ENCODE measurements at places on chromosomes 4 and X.
A peak's percentile ranks its signal among the peaks of the same experiment; 100 is the strongest.

- no peak for DNase-seq
Measured at GRCh38 chr4:7822877-7823276, 116.8 kb downstream of the AFAP1 start.

GRCh38 chrX:153775293-153776119, 5.3 kb upstream of the SRPK3 start:
- DNase-seq, result no peak

- no peak for DNase-seq
Measured at GRCh38 chrX:150225756-150226155, 137.4 kb upstream of the MAMLD1 start.

- no peak for DNase-seq
Measured at GRCh38 chr4:53821179-53821851, 230.0 kb upstream of the LNX1 start.

- no peak for DNase-seq
Measured at GRCh38 chr4:78362310-78362709, 189.3 kb upstream of the ANXA3 start.

- DNase-seq, result no peak
Measured at GRCh38 chrX:24920769-24921168, 95.0 kb downstream of the ARX start.

- DNase-seq, result no peak
Measured at GRCh38 chr4:77007358-77008230, 58.0 kb downstream of the SEPTIN11 start.

DNA sequence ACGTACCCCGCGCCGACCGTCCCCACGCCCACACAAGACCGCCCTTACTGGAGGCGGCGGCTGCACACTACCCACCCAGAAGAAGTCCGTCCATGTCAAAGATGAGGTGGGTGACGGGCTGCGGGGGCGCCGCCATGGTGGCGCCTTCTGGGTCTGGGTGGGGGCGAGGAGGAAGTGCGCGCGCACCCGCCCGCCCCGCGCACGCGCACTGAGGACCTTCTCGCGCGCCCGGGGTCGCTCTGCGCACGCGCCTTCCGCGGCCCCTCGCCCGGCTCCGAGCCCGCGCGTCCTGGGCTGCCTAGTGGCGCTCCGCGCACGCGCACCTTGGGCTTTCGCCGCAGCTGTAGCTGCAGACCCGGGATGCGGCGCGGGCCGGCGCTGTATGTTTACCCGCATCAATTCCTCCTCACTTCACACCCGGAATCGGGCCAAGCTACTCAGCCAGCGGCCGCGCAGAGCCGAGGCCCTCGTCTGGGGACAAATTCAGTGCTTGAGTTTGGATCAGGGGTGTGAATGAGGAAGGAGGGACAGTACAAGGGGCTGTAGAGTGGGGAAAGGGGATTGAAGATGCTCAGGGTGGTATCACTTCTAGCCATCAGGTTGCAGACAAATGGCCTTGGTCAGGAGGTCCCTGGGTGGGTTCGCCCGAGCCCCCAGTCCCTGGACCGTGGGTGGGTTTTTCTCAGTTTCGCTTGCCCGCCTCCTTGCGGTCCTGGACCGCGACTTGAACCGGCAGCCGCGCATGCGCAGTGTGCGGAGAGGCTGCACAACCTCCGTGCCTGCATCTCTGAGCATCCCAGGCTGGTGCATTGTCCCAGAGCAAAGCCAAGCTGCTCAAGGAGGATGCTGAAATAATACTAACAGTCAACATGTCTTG, at the start of gene PUDP:
Gene PUDP, minus strand, starts transcription at position 176 of the 877 bp plus-strand sequence. Its CDS starts 40 bp downstream, at position 136.
- DNase-seq, result peak; percentile 87

DNA sequence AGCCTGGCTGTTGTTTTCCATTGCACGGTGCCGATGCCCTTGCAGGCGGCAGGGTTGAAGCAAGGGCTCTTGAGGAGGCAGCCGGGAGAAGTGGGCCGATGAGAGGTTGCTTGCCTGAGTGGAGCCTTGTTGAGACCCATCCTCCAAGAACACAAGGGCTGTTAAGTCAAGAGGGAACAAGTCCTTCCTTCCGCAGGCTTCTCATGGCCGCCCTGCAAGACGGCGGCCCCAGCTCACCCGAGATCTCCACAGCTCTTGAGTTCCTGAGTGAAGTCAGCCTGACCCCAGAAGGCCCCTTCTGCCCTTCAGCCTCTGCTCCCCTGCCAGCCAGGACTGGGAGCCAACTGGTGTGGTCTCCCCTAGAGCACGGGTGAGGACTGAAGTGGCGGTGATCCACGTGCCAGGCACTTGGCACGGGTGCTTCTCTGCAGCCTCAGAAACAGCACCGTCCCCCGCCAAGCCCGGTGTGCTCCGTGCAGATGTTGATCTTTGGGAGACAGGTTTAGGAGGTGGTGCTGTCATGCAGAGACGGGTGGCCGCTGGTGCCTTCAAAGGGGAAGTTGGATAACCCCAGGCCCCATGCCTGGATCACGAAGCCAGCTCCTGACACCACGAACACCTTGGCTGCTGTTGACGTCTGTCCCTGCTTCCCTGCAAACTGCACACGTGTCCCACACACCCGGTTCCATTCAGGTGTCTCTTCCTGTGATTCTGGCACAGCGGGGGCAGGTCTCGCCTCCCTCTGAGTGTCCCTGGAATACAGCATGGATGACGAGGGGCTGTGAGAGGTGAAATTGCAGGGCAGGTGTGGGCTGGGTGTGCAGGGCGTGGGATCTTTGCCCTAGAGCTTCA, 164.4 kb upstream of the PSAPL1 start:
- DNase-seq, result no peak

GRCh38 chrX:71955530-71956120, 45.0 kb downstream of the NHSL2 start:
- no peak for DNase-seq

DNA sequence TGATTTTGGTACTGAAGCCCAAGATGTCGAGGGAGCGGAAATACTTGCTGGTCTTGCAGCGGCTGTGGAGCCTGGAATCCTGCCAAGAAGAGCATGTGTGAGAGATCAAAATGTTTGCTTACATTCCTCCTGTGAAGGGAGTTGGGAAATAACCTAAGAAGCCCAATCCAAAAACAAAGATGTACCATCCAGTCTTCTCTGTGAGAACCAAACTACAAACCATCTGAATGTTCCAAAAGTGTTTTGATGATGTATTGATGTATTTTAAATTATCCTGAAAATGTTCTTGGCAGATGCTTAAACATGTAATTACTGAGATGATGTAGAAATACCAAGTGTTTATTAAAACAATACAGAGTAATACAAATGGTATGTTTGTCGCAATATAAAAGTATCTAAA, 10.1 kb upstream of the ADH1A start:
- DNase-seq, result peak; percentile 50

DNA sequence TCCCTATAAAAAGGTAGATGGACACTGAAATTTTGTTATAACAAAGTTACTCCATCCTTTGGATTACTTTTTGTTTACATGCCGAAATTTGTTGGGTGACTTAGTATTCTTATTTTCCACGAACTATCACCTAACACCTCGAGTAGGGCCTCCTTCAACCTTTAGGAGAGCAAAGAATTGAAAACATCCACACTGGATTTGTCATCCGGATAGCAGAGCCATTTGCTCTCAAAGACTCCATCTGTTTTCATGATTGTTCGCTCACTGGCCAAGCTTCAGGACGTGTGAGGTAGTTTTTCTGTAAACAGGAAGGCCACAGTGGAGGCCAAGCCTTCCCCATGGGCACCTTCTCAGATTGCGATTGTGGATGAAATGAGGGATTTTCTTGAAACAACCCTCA, at the start of gene ADAD1:
Gene ADAD1, plus strand, starts transcription at position 301 of the 400 bp plus-strand sequence. CDS start 1,059 bp downstream, outside the sequence.
- no peak for DNase-seq

GRCh38 chr4:86791126-86791525, 58.1 kb downstream of the SLC10A6 start:
- no peak for DNase-seq

DNA sequence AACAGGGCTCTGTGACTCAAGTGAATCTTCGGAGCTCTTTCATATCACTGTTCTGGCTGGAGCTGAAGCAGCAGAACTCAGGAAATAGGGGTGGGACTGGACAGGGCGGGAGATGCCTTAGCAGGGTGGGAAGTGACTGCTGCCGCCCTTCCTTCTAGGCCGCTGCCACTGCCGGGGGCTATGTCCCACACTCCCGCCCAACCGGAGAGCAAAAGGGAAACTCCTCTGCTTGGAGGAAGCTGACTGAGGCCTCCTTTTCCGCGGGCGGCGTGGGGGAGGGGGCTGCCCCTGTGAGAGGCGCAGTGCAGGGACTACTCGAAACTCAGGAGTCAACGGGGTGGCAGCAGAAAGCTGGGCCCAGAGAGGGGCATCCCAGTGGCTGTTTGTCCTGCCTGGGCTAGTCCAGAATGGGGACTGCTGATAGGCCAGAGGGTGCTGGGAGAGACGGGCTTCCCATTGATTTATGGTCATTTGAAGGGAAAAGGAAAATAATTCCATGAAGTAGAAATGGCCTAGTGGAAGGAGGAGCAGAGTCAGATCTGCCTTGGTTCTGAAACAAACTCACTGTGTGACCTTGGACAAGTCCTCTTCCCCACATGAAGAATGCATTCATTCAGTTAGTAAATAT, 36.9 kb downstream of the STARD8 start:
- peak; percentile 56 for DNase-seq

GRCh38 chr4:68630371-68630770, 40.1 kb downstream of the UGT2B15 start:
- no peak for DNase-seq

DNA sequence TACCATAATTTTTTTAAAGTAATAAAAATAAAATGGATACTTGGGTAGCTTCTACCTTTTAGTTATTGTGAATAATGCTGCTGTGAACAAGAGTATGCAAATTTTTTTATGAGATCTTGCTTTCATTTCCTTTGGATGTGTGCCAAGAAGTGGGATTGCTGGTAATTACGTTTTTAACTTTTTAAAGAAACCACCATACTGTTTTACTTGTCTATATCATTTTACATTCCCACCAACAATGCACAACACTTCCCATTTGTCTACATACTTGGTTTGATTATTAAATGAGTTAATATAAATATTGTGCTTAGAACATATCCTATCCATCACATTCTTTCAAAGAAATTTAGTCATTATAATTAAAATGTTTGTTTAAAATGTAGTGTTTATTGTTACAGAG, 3.9 kb upstream of the SULT1B1 start:
- DNase-seq, result no peak

DNA sequence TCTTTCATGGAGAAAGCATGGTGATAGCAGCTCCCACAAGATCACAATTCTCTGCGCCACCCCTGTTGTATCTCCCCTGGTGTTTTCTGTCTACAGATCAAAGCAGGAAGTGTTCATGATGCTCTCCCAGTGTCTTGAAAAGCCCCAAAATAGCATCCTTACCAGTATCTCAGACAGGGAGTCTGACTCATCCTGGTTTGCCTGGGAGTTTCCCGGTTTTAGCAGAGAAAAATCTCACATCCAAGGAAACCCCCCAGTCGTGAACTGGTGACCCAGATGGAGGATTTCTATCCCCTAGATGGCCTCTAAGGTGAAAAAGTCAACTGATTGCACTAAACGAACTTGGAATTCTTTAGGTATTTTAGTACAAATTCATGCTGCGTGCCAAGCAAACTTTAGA, 64.3 kb upstream of the NR0B1 start:
- DNase-seq, result no peak

DNA sequence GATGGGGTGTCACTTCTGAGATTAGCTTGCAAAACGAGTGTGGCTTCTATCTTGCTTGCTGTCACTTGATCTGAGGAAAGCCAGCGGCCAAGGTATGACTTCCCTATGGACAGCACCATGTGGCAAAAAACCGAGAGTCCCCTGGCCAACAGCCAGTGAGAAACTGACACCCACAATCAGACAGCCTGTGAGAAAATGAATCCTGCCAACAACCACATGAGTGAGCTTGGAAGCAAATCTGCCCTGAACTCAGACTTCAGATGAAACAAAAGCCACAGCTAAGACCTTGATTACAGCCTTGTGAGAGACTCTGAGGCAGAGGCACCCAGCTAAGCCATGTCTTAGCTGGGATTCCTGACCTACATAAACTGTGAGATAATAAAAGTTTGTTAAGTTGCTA, 45.5 kb downstream of the PPP1R2C start:
- peak; percentile 40 for DNase-seq

GRCh38 chrX:75997692-75998091, 175.2 kb upstream of the PBDC1 start:
- no peak for DNase-seq

- DNase-seq, result no peak
Measured at GRCh38 chr4:5409237-5409636, 299.1 kb downstream of the EVC2 start.

DNA sequence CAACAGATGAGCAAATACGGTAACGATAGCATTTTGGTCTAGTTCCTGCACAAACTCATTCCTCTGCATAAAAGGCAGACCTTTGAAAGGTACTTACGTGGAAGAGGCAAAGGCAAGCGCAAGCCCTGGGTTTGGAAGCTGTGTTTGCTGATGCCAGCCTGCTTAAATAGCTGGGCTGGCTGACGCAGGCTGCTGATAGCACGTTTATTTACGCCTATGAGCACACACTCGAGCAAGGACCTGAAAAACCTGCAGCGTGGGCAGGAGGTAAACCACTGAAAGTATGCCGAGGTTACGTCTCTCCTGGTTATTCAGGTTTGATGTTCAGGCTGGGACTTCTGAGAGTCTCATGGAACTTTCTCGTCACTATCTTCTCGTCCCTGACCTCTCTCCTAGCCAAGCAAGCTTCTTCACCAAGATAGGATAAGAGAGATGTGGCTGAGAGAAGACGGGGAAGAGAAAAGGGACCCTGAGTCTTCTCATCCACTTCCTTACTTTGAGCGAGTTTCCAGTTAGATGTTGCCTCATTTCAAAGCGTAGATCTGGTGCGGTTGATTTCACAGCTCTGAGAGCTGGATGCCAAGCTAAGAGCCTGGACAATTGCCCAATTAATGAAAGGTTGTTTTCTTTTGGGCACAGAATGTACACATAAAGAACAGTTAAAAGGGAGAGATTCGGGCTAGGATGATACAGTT, at the start of gene HOPX:
Gene HOPX, minus strand, starts transcription at position 139 of the 695 bp plus-strand sequence. CDS start 23,480 bp downstream, outside the sequence.
- peak; percentile 33 for DNase-seq

GRCh38 chr4:70277121-70277520, 34.7 kb downstream of the CSN3 start:
- no peak for DNase-seq

DNA sequence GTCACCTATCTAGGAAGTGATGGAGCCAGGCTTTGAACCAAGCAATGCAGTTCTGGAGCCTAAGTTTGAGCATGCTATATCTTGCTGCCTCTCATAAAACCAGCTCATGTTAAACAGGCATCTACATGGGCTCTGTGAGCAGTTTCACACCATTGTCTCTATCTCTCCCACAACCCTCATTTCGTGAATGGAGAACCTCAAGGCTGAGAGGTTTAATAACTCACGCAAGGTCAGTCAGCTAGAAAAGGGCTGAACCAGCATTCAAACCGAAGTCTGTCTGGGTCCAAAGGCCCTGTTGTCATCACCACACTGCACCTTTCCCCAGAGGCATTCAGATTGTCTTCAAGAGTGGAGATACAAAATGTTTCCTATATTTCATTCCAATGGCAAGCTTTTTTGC, 369.2 kb downstream of the MID1IP1 start:
- no peak for DNase-seq

DNA sequence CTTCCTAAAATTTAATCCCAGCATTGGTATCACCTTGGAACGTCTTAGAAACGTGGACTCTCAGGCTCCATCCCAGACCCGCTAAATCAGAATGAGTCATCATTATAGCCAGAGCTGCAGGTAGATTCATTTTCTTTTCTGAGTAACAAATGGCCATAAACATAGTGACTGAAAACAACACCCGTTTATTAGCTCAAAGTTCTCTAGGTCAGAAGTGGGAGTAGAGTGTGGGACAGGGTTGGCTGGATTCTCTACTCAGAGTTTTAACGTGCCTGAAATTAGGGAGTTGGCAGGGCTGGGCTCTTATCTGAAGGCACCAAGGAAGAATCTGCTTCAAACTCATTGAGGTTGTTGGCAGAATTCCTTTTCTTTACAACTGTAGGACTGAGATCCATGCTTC, 101.8 kb upstream of the C1QTNF7 start:
- DNase-seq, result no peak

GRCh38 chrX:54089191-54089590, 44.9 kb upstream of the PHF8 start:
- DNase-seq, result no peak

Measured in adrenal gland (tissue), 19 donors.